ENCODE measurements at places on chromosomes 1 and 21. TPM values are rescaled to one million over a fixed set of nuclear protein-coding genes. Genes with fewer than 3 reads are reported as not detected.

Gene ANGEL2
- total RNA-seq: 41.3 TPM

Gene ERI3
- total RNA-seq: 37.0 TPM

- no peak overlapping the region for H3K27ac ChIP-seq
- H3K4me3 ChIP-seq: no peak overlapping the region
- H3K27me3 ChIP-seq: no peaks in the 10 kb centered on the region
- H3K36me3 ChIP-seq: no peaks in the 10 kb centered on the region
- peaks cover 37% of the 10 kb centered on the region for H3K4me1 ChIP-seq
Measured at GRCh38 chr1:109112056-109112651, 1.8 kb upstream of the ELAPOR1 start.

- no peak overlapping the region for H3K27ac ChIP-seq
- peaks cover 32% of the 10 kb centered on the region for H3K4me1 ChIP-seq
- H3K27me3 ChIP-seq: peaks cover 73% of the 10 kb centered on the region
Measured at GRCh38 chr1:156439036-156439776, 61.4 kb downstream of the MEF2D start.

Gene LCE1C
- total RNA-seq: not detected

Gene NES
- 0.07 TPM for total RNA-seq

Gene C1orf141
- total RNA-seq: 0.70 TPM

DNA sequence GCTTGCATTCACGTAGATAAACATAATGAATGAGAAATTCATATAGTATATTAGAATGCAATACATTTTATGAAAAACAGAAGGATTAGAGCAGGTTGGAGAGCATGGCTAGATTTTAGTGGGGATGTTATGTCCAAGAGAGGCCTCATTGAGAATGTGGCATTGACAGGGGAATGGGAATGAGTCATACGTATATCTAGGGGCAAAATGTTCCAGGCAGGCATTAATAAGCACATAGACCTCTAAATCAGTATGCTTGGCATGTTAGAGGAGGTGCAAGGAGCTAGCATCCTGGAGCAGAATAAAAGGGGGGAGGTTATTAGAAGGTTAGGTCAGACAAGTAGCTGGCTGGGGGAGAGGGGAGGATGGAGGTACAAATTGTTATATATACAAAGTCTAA lies 93.0 kb downstream of the USH2A start:
- no peak overlapping the region for H3K27ac ChIP-seq
- DNase-seq: no peak
- H3K4me1 ChIP-seq: no peaks in the 10 kb centered on the region

All from activated CD4-positive, alpha-beta memory T cell treated with anti-CD3 and anti-CD28 coated beads for 36 hours (primary cell).